ENCODE measurements at places on chromosomes 12 and 14.

GRCh38 chr12:105812366-105812765 is 326.4 kb downstream of the NUAK1 start:
- no peak for DNase-seq

- DNase-seq: no peak
Observed at GRCh38 chr14:72686101-72686500, 207.8 kb downstream of the DPF3 start.

GRCh38 chr12:96889273-96889933 is 17.7 kb upstream of the NEDD1 start:
- peak; percentile 86 for DNase-seq

DNA sequence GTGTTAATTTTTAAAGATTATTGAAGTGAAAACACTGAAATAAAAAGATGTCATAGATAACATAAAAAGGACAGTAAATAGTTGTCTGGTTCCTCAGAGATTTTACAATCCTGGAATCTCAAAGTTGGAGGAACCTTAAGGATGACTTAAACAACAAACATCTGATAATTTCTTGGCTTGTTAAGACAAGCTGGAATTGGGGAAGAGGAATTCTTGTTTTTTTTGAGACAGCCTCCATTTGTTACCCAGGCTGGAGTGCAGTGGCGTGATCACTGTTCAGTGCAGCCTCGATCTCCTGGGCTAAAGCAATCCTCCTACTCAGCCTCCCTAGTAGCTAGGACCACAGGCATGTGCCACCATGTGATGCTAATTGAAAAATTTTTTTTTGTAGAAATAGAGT is 2.3 kb downstream of the ZNF410 start:
- DNase-seq: no peak

- DNase-seq: no peak
Observed at GRCh38 chr14:95510804-95511203, 5.6 kb downstream of the SYNE3 start.

GRCh38 chr12:5259523-5259922 is 172.4 kb upstream of the NTF3 start:
- DNase-seq: no peak
